ENCODE measurements at places on chromosomes 3 and 15.

DNA sequence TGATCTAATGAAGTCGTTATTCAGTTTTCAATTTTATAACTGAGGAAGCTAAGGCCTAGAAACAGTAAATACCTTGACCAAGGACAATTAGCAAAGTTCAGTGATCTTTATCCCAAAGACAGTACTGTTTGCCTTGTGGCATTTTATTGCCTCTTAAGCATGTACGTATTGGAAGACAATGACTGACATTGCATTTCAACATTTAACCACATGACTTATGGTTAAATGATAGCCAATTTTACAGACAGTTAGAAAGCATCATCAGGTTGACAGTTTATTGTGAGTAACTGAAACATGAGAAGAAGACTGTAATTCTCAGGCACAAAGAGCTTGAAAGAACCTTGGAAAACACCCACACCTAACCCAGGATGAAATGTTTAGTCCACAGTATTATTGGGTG lies 390.8 kb upstream of the ZNF385D start:
- no peak for DNase-seq

- DNase-seq = no peak
Observed at GRCh38 chr15:88238618-88239430, 17.7 kb downstream of the NTRK3 start.

DNA sequence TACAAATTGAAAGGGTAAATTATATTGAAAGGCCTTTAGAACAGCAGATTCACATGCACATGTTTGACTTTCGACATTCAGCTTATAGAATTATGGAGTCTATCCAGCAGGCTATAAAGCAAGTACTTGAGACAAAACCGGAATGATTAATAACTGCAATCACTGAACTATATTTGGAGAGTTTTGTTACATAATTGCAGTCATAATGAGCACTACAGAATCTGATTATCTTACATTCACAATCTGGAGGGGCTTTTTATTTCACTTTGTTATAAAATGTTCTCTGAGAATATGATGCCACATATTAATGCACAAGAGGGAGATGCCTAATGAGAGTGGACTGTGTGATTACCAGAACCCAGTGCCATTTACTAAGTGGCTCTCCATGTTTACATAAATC lies 64.3 kb downstream of the NSUN3 start:
- DNase-seq = no peak

DNA sequence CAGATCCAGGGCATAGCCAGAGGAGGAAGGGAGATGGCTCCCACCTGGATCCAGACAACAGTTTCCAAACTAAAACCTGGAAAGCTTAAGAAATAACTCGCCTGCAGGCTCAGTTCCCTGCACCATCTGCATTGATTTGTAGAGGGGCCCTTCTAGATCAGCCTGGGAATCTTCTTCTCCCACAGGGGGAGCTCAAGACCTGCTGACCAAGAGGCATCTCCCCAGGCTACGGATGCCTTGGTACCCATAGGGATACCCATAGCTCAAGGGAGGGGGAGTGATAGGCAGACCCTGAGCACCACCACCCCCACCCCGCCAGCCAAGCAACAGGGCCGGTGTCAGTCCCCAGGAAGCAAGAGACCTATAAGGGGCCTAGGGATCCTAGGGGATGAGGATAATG lies 28.0 kb upstream of the DCLK3 start:
- DNase-seq = no peak

- DNase-seq = no peak
Observed at GRCh38 chr3:31968369-31968926, 12.6 kb downstream of the OSBPL10 start.

DNA sequence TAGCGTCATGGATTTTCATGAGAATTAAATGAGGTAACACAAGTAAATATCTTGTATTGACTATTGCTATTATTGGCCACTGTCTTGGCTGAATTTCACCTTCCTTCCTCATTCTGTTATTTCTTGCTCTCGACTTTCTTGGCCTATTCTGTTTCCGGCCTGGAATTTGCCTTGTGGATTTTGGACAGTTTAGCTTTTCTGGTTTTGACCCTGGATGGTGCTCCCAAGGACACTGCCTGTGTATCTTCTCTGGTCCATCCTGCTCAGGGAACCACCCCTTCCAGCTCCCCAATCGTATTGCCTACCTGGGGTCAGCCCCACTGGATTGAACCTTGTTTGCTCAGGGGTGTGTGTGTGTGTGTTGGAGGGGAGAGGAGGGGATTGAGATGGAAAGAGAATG lies 376.2 kb upstream of the C2CD4B start:
- DNase-seq = no peak

GRCh38 chr3:55406696-55407425 lies 80.2 kb downstream of the WNT5A start:
- DNase-seq = no peak

All from CD4-positive, alpha-beta memory T cell (primary cell).